ENCODE measurements at places on chromosomes 7 and 10.
A peak's percentile ranks its signal among the peaks of the same experiment; 100 is the strongest.

- DNase-seq, result no peak
Measured at GRCh38 chr7:50228148-50228547, 76.4 kb upstream of the IKZF1 start.

GRCh38 chr10:76453332-76453731 is 1021.9 kb downstream of the LRMDA start:
- no peak for DNase-seq

GRCh38 chr10:23060918-23061317 is 34.5 kb upstream of the MSRB2 start:
- no peak for DNase-seq

DNA sequence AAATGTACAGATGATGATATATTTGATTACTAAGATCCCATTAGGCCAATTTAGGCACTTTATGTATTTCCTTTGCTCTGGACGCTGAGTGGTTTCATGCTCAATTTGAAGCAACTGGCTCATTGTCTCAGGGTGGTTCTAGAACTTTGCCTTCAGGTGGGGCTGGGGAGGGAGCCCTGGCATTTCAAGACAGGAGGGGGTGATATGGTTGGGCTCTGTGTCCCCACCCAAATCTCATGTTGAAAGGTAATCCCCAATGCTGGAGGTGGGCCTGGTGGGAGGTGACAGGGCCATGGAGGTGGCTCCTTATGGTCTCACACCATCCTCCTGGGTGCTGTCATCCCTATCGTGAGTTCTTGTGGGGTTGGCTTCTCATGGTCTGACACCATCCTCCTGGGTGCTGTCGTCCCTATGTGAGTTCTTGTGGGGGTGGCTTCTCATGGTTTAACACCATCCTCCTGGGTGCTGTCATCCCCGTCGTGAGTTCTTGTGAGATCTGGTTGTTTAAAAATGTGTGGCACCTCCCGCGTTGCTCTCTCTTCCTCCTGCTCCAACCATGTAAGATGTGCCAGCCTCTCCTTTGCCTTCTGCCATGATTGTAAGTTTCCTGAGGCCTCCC is 151.5 kb upstream of the KLF6 start:
- DNase-seq, result no peak

GRCh38 chr7:977326-978048 is 2.1 kb upstream of the COX19 start:
- no peak for DNase-seq

- DNase-seq, result peak; percentile 75
Measured at GRCh38 chr10:69769395-69769992, 32.2 kb upstream of the COL13A1 start.

DNA sequence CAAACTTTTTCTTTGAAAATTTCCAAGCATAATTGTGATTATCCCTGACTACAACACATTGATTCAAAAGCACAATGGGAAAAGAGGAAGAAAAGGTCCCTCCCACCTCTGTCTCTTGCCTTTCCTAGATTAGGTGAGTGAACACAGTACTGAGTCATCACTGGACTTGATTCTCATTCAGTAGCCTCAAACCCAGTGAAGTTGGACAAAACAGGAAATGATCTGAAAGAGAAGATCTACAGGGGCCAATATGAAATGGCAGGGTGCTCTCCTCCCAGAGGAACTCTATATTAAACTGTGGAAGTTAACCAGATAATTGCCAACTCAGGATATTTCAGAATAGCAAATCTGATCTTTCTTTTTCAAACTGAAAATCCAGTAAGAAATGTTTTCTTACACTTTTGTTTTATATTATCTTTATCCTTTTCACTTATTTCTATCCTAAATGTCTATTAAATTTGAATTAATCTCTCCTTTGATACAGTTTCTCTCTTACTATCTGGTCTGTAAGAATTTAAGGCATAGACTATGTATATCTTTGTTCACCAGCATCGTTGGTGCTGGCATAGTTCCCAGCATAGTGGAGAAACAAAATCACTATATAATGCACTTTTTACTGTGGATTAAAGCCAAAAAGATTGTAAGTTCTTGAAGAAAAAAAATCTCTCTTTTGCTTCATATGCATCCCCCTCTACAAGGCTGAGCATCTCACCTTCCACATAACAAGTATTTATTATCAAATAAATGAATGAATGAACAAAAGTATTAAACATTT is 41.4 kb upstream of the IKZF1 start:
- DNase-seq, result no peak

DNA sequence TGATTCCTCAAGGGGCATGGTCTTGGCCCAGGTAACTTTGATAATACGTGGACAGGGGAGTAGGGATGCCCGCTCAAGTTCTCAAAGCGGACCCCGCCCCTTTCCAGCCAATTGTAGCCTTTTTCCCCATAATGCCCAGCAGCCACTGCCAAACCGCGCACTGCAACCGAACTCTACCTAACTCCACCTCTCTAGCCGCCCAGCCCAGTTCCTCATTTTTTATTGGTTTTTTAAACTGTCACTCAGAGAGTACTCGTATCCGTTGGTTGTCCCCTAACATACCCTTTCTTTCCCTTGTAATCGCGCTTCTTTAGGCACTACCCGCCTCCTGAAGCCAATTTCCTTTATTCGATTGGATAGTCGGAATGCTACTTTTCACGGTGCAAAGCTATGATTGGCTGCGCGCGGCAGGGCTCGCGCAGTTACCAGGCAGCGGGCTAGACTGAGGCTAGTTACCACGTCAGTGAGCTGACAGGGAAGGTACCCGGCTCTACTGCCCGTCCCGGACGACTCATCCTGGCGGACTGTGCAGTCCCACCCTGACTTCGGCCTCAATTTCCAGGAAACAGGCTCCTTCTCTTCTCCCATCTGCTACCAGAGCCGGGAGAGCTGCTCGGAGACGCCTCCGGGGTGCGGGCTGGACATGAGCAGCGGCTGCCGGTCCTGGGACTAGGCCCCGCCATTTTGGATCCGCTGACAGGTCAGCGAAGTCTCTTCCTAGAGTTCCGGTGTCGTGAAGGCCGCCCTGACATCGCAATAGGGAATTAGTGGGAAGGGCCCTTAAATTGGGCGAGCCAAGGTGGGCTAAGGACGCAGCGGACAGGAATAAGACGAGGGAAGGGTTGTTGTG is at the start of gene GBF1:
TSS of gene GBF1 (plus strand) at position 451 of the 850 bp plus-strand sequence. CDS start 13,407 bp downstream, outside the sequence.
- DNase-seq, result peak; percentile 100

DNA sequence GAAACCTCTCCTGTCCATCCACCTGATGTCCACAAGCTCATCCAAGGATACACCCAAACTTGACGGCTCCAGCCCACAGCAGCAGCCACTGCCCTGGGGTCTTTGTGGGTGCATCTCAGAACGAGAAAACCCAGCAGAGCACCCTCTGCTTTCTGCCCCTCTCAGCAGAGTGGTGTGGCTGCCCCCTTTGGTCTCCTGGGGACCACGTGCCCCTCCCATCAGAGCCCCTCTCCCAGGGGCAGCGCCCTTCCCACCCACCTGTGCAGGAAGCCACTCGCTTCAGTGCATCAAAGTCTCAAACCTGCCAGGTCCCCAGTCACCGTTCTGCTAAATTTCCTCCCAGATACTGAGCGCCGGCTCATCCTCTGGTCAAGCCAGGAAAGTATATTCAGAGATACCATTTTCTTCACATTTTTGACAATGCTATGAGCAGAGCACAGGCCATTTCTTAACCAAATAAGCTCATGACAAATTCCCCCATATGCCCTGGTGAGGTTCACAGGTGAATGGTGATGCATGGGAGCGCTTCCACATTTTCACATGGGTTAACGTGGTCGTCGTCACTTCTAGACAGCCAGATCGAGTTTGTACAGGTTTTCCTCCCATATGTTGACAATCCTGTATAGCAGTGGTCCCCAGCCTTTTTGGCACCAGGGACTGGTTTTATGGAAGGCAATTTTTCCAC is 32.4 kb downstream of the CAMK2B start:
- no peak for DNase-seq

DNA sequence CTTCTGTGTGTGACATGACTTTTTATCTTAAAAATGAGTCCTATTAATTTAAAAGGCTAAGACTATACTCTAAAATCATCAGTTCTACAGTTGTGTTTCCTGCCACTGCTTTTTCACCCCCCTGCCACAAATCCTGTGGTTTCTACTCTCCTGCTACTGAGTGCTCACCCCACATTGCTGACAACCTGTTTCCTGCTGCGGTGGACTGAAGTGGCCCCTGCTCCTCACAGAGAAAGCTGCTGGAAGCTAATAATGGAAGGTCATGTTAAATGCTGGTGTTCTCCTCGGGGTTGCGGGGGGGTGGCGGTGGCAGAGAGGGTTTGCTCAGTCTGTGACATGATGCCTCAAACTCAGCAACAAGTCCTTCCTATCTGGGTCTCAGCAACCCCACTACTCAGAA is 113.2 kb upstream of the INHBA start:
- DNase-seq, result no peak

DNA sequence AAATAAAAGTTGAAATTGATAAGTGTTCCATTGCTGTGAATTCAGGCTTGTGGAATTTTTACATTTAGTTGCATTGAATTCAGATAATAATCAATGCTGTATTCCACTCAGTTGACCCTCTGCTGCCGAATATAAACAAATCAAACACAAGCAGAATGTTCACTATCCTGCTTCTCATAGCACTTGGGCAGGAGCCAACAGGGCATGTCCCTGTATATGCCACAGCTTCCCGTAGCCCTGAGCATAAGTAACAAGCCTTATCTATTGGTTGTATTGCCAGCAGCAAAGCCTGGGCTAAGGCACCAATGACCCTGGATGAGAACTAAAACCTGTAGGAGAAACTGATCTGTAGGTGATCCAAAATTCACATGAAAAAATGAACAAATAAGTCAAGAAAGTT is 145.9 kb downstream of the ARHGAP12 start:
- DNase-seq, result no peak

- no peak for DNase-seq
Measured at GRCh38 chr10:117418121-117418520, 42.9 kb upstream of the PDZD8 start.

- DNase-seq, result peak; percentile 14
Measured at GRCh38 chr10:970311-971149, 17.7 kb upstream of the GTPBP4 start.

DNA sequence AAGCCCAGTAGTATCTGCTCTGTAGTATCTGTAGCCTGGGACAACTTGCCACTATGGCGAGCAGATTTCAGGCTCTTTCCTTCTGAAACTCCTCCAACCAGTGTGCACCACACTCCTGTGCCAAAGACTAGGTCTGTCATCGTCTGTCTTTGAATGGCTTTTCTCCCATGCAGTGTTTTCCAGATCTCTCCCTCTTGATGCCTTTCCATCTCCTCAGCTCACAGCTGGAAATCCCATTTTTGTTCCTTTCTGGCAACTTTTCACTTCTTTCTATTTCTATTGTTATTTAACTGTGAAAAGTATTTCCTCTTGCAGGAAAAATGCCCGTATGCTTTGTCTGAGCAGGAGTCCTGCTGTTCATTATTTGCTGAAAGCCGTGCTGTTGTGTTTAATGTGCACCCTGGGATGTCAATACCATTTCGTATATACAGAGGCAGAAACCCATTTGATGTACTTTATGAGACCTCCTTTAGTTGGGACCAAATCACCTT is 373.7 kb downstream of the PHTF2 start:
- no peak for DNase-seq

GRCh38 chr10:24449321-24449740 is 240.4 kb downstream of the KIAA1217 start:
- DNase-seq, result no peak

- no peak for DNase-seq
Measured at GRCh38 chr7:22117222-22117621, 171.5 kb upstream of the CDCA7L start.

- DNase-seq, result no peak
Measured at GRCh38 chr7:22563032-22563501, 63.1 kb upstream of the STEAP1B start.

GRCh38 chr7:159022238-159022993 is 122.3 kb downstream of the VIPR2 start:
- no peak for DNase-seq

DNA sequence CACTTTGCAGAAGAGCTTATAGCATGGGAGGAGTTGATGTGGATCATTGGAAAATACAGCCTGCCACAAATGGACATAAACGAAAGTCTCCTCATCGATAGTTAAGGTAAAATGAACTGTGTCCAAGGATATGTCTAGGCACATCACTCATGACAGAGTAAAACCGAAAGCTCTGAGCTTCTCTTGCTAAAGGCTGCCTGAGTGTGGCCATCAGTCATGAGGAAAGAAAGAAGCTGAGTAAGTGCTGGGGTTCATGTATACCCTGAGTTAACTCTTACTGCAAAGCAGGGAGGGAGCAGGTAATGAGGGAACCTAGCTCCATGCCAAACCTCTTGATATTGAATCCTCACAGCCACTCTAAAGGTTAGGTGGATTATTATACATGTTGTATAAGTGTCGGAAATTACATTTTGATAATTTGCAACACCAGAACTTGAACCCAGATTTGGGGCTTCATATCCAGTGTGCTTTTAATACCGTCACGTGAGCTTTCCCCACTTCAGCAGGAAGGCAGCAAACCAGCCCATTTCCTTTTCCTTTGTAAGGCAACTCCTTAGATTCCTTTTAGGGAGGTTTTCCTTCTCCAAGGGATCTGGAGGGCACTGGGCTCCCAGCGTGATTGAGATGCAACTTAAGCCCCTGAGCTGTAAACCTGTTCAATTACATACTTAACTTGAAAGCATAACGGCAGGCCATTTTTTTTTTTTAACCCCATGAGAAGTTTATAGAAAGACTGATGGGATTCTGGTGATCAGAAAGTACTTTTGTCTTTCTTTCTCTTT is 215.0 kb downstream of the PHF14 start:
- no peak for DNase-seq

DNA sequence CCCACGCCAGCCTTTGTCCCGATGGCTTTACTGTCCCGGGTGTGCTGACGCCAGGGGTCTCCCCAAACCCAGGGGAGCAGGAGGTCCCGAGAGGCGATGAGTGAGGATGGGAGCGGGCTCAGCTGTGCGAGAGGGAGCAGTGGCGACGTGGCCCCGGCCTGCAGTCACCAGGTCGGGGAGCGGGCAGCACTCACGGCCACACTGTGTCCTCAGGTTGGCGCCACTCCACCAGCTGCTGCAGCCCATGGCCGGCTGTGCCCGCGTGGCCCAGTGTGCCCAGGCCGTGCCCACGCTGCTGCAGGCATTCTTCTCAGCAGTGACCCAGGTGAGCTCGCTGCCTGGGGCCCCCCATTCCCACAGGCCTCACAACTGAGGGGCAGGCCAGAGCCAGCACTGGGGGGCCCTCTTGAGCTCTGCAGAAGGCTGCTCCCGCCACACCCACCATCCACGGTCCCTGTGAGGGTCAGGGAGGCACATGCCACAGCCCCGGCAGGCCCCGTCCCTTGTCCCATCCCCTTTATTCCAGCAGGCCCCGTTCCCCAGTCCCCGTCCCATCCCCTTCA is 13.3 kb downstream of the AP5Z1 start:
- DNase-seq, result no peak

- no peak for DNase-seq
Measured at GRCh38 chr10:44477046-44477425, 92.1 kb upstream of the CXCL12 start.

Data from HCEC 1CT (cell line).